ENCODE measurements at places on chromosomes 5 and 9.

DNA sequence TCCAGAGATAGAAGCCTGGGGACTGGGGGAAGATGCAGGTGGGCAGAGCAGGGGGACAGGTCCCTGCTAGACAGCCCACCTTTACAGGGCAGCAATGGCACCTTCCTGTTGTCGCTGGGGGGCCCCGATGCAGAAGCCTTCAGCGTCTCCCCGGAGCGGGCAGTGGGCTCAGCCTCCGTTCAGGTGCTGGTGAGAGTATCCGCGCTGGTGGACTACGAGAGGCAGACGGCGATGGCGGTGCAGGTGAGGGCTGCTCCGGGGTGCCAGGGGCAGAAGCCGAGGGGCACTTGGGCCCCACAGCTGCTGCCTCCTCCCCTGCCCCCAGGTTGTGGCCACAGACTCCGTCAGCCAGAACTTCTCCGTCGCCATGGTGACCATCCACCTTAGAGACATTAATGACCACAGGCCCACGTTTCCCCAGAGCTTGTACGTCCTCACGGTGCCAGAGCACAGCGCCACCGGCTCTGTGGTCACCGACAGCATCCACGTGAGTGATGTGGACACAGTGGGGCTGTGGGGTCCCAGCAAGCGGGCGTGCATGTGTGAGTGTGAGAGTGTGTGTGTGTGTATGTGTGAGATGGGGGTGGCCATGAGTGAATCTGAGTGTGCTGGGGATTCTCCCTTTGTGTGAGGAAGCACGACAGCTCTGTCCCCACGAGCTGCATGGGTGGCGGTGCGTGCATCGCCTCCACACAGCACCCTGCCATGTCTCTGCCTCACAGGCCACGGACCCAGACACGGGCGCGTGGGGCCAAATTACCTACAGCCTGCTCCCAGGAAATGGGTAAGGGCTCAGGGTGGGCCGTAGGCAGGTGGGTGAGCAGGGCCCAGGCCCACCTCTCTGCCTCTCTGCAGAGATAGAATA, 28.4 kb downstream of the CDHR2 start:
- no peak for DNase-seq

DNA sequence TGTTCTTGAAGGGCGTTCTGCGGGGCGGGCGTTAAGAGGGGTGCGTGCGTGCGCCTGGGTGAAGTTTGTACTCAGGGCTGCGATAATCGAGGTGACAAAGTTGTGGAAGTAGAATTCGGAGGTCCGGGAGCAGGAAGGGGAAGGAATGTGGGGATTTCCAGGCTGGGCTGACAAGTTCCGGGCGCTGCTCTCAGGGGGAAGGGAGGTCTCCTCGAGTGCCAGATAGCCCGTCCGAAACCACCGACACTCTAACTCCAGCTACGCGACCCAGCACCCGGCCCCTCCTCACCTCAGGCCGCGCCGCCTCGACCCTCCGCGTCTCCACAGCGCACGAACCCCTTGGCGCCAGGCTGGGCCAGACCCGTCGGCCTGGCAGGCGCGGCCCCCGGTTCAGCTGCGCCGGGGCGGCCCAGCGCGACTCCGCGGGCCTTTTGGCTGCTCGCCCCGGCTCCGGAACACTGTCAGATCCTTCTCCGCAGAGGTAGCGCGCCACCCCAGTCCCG, at the start of gene IL6ST:
TSS of gene IL6ST (minus strand) at position 469 of the 503 bp plus-strand sequence. CDS start 18,685 bp downstream, outside the sequence.
- no peak for DNase-seq

GRCh38 chr5:133041157-133041784, 10.5 kb upstream of the HSPA4 start:
- DNase-seq = no peak

DNA sequence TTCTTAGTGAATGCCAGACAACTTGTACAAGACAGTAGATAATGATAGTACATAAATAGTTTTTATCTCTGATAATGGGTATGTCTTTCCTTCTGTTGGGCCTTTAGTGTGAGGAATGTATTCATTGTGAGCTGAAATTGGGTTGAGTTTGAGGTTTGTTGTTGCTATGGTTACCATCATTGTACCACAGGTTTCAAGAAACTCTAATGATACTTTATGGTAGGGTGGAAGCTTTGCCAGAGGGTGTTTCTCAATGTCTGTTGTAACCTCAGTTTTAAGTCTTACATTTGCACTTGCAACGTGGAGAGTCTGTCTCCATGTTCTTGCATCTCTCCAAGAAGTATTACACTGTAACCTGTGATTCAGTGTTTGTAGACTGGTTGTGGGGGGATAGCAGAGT, 1550.1 kb downstream of the MAT2B start:
- no peak for DNase-seq

DNA sequence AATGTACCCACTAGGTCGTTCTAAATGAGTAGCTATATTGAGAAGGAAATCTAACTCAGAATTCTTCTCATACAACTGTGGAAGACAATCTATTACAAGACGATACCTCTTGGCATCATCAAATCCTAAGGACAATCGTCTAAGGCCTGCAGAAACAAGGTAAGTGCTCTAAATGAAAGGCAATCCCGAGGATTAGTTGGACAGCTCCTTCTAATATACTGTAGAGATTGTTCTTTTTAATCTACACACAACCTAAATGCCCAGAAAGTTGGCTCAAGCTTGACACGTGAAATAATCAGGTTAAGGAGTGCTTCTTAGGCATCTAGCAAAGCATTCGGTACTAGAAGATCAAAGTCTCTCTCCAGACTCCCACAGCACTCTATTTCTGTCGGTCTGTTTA, 55.1 kb downstream of the MED27 start:
- DNase-seq = no peak

DNA sequence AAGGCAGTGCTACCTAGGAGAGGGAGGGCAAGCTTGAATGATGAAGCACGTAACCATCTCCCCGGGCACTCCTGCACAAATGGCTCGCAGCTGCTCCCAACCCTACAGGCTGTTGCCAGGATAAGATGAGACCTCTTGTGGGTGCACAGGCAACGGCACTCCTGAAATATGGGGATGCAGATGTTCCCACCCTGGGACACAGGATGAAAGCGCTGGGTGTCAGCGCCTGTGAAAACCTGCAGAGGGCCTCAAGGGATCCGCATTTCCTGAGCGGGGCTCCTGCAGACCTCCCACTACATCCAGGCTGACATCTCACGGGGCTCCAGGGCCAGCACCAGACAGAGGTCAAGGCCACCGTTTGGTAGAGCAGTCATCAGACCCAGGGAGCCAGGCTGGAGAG, 60.7 kb downstream of the SMIM23 start:
- DNase-seq = no peak

GRCh38 chr5:32692036-32692746, 18.9 kb upstream of the NPR3 start:
- no peak for DNase-seq

DNA sequence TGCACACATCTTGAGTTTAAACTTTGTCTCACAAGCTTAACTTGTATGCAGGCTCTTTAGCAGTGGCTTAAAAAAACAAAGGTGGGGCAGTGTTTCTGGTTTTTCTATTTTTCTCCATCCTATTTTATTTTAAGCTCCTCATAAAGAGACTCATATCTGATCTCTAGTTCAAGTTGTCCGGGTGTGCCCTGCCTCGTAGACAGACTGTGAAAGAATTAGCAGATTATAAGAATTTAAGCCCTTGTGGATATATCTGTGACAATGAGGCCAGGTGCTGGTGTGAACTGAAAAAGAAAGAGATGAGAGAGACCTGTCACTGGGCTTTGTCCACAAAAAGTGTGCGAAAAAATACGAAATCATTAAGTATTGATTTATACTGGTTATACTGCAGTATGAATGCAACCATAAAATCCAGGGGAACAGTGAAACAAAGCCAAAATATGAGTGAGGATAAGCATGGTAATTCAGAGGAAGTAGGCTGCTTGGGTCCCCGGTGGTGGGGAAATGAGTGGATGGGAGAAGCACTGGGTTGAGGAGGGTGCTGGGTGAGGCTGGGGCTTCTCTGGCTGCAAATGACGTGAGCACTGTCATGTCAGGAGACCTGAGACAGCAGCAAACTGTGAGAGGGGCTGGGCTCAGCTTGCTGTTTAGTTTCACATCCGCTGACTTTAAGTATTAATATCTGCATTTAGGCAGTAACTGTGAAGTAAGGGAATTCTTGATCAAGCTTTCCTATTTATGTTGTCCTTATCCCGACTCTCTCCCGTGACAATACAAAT, 179.7 kb upstream of the ANKRD55 start:
- no peak for DNase-seq

- no peak for DNase-seq
Measured at GRCh38 chr5:141785711-141786110, 92.5 kb downstream of the PCDH1 start.

- no peak for DNase-seq
Measured at GRCh38 chr5:77957-78804, 13.8 kb upstream of the PLEKHG4B start.

DNA sequence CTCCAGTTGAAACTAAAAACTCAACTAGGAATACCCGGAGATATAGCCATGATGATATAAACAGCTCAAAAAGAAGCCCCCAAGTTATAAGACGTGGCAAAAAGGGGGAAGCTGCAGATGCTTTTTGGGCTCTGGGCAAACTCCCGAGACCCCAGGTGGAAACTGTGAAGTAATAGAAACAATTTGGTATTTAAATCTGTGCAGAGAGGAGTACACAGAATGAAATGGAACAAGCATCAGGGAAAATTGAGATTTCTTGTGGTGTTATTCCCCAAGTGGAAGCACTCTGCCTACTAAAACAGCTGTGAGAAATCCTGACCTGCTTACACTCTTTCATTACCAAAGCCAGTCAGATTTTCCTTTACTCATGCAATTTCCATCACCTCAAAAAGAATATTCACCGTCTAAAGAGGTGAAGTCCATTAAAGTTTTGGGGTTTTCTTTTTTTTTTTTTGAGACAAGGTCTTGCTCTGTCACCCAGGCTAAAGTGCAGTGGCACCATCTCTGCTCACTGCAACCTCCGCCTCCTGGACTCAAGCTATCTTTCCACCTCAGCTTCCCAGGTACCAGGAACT, 23.5 kb downstream of the SAXO1 start:
- DNase-seq = no peak

GRCh38 chr9:132410642-132411041, 631 bp downstream of the CFAP77 start:
- no peak for DNase-seq

- DNase-seq = no peak
Measured at GRCh38 chr9:115849679-115850412, 303.7 kb upstream of the PAPPA start.

DNA sequence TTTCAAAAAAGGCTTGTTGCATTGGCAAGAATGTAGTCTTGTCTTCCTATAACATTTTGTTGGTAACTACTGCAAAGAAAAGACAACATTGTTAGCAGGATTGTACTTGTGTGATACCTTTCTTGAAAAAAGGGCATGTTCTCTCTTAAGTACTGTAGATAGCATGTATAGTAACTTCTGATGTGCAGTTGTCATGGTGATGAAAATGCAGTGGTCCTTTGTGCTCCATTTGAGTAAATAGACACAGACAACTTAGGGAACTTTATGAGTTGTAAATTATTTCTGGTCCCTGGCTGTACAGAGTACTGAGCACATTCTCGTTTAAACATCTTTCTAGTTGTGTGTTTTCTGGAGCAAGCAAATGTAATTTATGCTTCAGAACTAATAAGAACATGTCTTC, 103.3 kb downstream of the CD180 start:
- DNase-seq = no peak

DNA sequence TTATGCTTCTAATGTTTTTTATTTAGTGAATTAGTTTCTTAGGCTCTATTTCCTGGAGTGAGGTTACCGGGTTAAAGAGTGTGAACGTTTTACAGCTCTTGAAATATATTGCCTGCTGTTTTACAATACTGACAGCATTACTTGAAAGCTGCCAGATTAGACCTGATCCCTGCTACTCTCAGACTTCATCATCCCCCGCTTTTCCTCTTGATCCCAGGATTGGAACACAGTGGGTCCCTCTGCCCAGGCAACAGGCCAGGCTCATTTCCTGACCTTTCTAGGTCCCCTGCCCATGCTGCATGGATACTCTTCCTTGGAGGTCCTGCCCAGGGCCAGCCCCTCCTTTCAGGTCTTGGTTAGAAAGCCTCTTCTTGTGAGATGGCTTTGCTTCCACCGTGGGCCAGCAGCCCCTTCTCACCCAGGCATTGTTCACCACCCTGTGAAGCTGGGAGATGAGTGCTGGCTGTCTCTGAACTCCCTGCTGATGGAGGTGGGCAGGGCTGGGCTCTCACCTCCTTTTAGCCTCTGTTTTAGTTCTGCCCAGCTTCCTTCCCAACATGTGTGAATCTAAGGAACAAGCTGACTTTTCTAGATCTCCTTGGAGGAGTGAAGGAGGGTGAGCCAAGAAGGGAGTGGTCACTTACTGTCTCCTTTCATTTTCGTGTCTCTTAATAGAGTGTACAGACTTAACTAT, 15.5 kb upstream of the FAM120AOS start:
- no peak for DNase-seq

DNA sequence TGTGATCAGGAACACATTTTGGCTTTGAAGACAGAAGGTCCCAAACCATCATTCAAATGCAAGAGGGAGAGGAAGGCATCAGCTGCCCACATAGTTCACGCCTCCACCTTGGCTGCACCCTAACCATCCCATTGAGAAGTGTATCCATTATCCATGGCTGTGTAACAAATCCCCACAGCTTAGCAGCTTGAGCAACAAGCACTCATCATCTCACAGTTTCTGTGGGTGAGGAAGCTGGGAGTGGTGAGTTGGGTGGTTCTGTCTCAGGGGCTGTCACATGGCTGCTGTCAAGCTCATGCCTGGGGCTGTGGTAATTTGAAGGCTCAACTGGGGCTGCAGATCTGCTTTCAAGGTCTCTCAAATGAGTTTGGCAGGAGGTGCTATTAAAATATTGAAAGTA, 23.0 kb upstream of the CEP72 start:
- DNase-seq = no peak

DNA sequence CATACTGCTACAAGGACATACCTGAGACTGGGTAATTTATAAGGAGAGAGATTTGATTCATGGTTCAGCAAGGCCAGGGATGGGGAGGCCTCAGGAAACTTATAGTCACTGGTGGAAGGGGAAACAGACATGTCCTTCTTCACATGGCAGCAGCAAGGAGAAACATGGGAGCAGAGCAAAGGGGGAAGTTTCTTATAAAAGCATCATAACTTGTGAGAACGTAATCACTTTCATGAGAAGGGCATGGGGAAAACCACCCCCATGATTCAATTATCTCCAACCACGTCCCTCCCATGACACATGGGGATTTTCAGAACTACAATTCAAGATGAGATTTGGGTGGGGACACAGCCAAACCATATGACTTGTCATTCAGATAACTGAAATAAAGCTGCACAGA, 100.9 kb downstream of the ST8SIA4 start:
- DNase-seq = no peak

All from activated CD4-positive, CD25-positive, alpha-beta regulatory T cell (primary cell).